ENCODE measurements at places on chromosomes 2 and 18.

DNA sequence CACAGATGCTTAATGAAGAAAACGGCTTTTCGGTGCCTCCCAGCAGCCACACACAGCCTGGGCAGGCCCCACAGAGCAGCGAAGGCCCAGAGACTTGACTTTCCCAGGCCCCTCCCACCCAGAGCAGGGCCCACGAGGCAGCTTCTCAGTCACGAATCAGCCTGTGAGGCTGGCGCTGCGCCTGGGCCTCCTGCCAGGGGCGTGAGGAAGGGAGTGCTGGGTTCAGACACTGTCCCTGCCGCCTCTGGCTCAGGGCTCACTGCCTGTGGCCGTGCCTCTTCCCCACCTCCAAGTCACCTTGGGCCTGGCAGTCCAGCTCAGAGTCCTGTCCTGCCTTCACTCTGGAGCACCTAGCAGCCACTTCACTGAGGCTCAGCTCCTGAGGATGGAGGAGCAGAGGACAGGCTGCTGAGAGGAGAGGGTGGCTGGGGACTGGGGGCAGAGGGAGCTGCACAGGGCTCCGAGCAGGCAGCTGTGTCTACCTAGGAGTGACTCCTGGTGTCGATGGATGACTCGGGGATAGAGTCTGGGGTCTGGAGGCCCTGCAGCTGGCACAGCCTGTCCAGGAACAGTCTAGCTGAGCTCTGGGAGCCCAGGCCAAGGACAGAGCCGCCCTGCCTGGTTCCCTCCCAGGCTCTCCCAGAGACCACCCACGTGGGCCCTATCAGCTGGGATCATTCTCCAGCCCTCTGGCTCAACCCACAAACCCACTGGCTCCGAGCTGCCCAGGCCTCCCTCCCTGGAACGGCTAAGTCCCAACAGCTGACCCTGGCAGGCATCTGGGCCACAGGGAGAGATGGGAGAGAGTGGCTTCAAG lies 36.4 kb upstream of the FOSL2 start:
- DNase-seq: no peak

DNA sequence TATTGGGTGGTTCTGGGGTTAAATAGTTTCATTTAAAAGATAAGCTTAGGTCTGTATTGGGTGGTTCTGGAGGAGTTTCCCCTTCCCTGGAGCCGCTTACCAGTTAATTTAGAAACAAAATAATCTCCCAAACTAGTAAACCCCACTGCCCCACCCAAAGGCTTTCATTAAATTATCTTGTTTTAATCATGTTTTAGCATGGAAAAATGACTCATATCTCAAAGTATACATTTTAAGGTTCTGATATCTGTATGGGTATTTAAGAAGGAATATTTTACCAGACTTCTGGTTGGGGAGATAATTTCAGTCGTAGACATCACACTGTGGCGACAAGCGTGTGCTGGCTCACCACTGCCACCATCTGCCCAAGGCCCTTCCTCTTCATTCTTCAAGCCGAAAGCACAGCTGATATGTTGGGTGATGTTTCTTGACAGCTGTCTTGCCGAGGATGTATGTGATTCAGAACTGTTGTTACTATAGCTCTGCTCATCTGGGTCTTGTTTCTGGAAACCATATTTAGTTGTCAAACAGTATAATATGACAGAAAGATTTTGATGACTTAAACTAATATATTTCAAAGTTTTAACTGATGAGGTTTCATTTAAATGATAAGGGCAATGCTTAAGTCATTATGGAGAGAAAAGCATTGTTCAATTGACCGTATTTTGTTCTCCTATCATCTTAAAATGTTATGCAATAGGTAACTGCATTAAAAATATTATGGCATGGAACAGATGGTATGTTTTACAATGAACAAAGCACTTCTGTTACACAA lies 5.1 kb downstream of the FIGLA start:
- DNase-seq: peak; percentile 28

DNA sequence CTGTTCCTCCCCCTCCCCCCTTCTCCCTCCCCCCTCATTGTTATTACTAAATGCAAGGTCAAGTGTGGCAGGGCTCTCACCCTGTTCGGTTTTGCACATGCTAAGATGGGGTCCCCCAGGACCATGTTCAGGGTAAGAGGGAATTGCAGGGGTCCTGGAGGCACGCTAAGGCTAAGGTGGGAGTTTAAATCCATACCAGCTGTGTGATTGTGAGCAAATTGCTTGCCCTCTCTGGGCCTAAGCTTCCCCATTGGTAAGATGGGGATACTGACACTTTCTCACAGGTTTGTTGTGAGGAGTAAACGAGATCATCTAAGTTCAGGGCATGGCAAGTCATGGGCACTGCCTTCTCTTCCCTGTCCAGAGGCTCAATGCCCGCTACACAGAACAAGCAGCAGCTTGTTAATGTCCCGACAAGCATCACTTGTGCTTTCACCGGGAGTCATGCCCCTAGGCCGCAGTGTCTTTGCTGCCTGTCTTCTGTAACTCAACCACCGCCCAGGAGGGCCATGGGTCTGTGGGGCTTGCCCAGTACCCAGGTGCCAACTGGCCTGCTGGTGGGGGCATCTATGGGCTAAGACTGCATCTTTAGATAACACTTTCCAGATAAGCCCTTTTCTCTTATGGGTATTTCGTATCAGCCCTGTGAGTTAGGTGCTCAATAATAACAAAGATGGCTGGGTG lies 279.1 kb downstream of the MYCN start:
- DNase-seq: no peak

DNA sequence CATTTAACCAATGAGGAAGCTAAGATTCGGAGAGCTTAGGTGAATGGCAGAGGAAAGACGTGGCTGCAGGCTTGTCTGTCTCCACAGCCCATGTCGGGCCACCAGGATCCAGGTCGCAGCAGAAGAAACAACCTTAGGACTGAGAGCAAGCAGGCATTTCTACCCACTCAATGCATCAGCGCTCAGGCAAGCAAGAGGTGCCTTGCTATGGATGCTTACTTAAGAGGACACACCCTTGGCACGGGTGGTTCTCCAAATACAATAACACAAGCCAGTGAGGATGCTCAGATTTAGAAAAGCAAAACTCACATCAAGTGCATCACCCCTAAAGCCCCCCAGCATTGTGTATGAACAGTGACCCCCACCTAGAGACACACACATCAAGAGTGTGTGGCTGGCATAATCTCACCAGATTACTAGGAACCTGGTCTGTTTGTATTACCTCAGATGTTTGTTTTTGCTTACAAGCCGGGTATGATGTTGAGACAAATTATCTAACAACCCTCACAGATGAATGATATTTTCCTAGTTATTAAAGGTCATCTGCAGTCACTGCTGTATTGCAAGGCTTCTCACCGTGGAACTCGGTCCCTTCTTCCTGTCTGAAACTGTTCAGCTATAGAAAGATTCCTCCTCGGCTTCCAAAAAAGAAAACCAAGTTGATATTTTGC lies 34.2 kb upstream of the NPAS2 start:
- DNase-seq: no peak

GRCh38 chr18:47911877-47912276 lies 18.6 kb downstream of the SMAD2 start:
- DNase-seq: no peak
